ENCODE measurements at places on chromosomes 4 and X.
A peak's percentile ranks its signal among the peaks of the same experiment; 100 is the strongest.

DNA sequence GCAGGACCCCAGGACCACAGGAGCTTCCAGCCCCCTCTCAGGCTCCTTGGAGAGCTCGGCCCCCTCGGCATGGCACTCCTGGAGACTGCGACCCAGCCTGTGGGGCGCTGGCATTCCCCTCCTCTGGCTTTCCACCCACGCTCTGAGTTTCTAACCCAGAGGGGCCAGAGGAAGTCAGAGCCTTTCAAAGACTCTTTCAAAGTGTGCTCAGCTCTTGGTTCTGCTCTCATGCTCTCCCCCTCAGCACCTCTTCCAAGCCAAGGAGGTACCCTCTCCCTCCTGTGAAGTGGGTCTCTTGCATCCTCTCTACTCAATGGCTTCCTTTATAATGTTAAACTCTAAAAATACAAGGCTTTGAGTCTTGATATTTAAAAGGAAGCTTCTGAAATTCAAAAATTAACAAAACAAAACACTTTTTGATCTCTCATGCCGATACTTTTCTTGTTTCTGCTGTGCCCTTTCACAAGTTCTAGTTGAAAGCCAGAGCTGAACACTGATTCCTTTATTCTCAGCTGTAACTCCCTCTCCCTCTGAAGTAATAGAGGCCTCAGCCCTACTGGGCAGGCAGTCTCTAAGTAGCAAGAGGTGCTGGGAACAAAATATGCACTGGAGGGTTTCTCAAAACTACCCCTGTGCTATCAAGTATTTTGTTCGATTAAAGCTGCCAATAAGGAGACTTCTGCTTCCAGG lies 82.8 kb downstream of the NAT8L start:
- no peak for DNase-seq

DNA sequence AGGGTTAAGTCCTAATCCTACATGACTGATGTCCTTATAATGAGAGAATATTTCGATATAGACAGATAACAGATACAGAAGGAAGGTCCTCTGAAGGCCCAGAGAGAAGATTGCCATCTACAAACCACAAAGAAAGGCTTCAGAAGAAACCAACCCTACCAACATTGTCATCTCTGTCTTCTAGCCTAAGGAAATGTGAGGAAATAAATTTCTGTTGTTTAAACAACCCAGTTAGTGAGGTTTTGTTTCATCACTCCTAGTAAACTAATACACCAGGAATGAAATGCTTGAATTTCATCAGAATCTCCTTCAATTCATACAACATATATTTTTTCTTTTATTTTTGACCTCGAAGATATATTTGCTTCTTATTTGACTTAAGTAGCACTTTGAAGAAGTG lies 1527.8 kb downstream of the STIM2 start:
- DNase-seq: no peak

DNA sequence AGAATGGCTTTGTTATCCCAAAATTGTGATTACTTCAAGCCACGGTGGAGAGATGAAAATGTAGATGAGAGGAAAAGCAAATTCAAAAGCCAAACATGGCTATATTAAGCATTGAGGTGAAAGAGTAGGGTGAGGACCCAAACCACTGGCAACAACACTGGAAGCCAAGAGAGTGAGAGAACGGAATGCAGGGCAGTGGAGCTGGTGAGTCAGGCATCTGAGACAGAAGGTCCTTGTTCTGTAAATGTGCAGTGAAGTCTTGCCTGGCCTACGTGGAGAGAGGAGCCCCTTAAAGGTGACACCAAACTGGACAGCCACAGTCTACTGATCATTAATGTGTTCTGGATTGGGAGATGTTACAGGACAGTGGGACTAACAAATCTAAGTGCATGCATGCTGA lies 22.8 kb upstream of the SEC24B start:
- no peak for DNase-seq

GRCh38 chr4:26235500-26235899 lies 85.3 kb upstream of the RBPJ start:
- no peak for DNase-seq

GRCh38 chrX:68705986-68706385 lies 58.5 kb downstream of the STARD8 start:
- DNase-seq: no peak

DNA sequence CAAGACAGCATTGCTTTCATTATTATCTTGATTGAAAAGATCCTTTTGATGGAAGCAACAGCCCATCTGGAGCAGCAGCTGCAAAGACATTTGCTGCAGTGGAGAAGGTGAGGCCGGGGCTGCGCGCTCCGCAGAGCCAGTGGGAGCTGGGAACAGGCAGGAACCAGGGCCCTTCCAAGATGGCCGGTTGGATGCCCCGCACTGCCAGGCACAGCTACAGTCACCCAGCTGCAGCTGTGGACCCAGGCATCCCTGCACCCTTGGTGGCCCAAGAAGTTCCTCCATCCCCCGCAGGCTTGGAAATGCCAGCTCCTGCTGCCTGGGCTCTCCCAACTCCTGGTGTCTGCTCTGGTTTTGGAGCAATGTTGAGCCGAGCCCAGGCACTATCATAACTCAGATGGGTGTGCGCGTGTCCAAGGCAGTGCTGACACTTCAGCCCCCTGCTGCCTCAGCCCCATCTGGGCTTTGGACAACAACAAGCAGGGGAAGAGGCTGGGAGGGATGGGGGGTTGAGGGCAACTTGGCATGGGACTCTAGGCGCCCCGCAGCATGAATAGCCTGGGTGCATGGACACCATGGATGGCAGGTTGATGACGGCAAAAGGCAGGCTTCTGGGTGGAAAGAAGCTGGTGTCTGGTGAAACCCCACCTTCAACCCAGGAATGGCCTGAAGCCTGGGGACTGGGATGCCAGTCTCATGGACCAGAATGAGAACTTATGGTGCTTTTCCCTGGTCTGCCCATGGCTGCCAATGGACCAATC lies 371.8 kb downstream of the FSTL5 start:
- no peak for DNase-seq

- DNase-seq: peak; percentile 45
These were observed at the start of the genes SATL1 and ZNF711 for GRCh38 chrX:85243761-85244449. SATL1 (minus strand) TSS chrX:85243779; CDS start chrX:85108968, 134,811 bp downstream. ZNF711 (plus strand) TSS chrX:85243991; CDS start chrX:85247573, 3,582 bp downstream.

GRCh38 chrX:129658429-129658828 lies 3.7 kb upstream of the APLN start:
- DNase-seq: no peak

DNA sequence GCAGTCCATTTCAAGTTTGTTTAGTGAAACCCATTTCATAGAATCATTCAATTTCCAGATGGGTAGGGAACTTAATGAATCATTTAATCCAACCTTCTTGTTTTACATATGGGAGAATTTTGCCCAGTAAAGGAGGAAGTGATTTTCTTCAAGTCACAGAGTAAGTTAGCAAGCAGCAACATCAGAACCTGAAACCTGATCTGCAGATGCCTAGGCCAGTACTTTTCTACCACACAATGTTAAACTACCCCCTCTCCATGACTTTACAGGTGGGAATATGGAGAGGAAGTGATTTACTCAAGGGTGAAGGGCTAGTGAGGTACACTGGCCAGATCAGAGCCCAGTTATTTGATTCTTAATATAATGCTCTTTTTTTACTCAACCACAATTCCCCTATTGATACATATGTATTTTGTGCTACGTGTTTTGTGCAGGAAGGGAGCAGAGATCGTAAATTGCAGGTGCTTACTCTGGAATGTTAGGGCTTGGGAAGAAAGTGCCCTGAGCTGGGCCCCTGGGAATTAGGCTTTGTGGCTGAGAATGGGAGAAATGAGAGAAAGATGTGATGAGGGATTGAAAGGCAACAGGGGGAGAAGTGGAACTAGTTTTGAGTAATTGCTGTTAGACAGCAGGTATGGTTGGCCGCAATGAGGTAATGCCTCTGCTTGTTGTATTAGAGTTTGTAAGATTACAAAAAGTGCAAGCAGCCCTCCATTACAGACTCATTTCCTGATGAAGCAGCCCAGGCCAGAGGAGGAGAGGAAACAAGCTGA lies 6.8 kb downstream of the LHFPL1 start:
- no peak for DNase-seq

DNA sequence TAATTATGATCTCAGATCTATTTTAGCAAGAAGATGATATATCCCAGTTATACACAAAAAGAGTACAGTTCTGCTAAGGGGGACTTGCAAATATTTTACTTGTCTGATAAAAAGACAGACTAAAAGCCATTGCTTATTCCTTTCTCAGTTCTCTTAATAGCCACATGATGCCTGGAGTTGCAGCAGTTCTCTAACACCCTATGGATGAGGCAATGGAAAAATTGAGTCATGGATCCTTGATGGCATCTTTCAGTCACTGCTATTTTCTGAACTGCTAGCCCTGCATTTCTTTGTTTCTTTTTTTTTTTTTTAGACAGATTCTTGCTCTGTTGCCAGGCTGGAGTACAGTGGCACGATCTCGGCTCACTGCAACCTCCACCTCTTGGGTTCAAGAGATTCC lies 1956.7 kb downstream of the C4orf33 start:
- no peak for DNase-seq

DNA sequence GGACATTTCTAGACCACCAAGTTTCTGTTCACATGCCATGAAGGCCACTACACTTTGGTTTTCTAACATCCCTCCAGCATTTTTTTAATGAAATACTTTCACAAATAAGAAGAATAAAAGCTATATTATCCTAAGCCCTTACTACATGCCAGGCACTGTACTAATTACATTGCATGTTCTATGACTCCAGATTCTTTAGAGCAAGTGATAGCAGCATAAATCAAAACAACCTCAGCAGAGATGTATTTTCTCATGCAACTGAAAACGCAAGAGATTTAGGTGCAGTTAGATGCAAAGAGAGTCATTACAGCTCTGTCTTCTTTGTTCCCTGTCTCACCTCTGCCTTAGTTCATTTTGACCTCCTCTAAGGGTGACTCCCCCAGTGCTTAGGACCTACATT lies 230.0 kb downstream of the LDB2 start:
- no peak for DNase-seq

DNA sequence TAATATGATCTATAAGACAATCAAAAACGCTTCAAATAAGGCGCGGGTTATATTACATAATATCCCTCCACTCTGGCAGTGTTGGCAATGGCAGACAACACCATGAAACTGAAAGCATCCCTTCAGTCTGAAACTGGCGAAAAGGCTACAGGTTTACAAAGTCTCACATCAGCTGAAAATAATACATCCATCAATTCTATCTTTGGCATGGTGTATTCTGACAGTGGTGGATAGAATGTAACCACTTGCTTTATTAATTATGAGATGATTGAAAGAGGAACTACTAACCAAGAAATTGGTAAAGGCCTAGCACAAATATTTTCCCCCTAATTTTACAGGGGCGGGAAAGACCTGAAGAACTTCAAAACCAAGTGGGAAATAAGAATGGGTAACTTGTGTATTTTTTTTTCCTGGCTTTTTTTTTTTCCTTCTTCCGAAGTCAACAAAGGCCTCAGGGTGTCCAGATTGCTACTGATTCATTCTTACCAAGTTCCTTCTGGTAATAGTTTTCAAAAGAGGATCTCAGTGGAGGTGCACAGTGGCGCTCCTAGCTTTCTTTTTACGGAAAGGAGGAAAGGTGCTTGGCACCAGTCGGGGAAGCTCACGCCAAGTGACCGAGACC lies 728 bp downstream of the UBA6 start:
- DNase-seq: no peak

DNA sequence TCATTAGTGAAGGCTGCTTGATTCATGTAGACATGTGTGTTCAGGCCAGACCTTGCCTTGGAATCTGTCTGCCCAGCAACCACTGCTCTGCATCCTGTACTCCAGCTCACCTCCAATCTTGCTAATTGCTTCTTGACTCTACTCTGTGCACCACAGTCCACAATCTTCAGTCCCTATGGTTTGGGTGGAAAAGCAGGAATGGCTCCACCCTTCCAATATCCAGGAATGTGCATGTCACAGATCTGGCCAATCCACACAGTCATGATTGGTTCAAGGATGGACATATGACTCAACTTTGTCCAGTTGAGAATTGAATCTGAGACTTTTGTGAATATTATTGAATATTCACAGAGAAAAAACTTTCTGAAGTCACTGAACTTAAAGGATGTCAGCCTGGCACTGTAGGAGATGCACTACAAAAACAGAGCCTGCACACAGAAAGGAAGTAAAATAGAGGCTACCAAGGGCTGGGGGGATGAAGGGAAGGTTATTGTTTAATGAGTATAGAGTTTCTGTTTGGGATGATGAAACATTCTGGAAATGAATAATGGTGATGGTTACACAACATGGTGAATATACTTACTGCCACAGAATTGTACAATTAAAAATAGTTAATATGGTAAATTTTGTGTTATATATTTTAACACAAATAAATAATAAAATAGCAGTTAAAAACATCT lies 161.3 kb upstream of the USP38 start:
- DNase-seq: no peak

GRCh38 chr4:108636246-108636645 lies 14.2 kb upstream of the OSTC start:
- peak; percentile 50 for DNase-seq

- DNase-seq: no peak
These were observed 383.0 kb upstream of the GALNT7 start for GRCh38 chr4:172785613-172786012.

GRCh38 chr4:6688879-6689505 lies 4.7 kb upstream of the S100P start:
- DNase-seq: peak; percentile 90

GRCh38 chrX:45591650-45592049 lies 391.0 kb upstream of the DIPK2B start:
- no peak for DNase-seq

- no peak for DNase-seq
These were observed 23.3 kb downstream of the BRCC3 start for GRCh38 chrX:155094468-155095061.

DNA sequence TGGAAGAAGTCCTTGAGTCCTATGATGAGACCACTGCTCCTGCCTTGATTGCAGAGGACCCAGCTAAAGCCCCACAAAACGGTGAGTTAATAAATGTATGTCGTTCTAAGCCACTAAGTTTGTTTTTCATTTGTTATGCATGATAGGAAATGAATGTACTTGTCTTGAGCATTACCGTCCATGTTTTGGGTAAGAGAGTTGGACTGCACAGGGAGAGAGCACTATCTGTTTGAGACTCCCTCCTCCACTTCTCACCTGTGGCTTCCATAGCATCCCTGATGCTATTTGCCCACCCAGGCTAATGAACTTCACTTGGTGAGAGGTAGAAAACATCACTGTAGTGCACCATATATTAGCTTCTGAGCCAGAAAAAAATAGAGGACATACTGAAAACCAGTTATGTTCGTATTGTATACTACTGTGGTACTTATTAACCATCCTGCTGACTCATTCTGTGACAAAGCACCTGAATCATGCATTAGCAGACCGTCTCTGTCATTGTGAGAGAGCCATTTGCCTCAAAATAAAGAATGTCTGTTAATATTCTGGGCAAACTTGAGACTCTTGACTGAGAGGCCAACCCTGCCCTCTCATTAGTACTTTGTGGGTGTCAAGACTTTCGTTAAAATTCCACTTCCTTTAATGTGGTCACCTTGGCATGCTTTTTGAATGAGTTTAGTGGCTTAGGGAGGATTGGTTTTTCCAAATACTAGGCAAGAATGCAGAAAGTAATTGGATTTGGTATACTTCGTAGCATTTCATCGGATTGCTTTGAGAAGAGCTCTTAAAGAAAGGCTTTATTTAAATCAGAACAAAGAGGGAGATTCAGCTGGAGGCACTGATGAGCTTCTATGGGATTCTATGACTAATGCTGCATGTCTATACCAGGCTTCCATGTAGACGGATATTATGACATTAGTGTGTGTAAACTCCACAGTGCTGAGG lies 99.3 kb upstream of the GRPR start:
- DNase-seq: peak; percentile 32

Data from fibroblast of skin of left quadriceps (primary cell).